ENCODE measurements at places on chromosomes 6 and 20.

DNA sequence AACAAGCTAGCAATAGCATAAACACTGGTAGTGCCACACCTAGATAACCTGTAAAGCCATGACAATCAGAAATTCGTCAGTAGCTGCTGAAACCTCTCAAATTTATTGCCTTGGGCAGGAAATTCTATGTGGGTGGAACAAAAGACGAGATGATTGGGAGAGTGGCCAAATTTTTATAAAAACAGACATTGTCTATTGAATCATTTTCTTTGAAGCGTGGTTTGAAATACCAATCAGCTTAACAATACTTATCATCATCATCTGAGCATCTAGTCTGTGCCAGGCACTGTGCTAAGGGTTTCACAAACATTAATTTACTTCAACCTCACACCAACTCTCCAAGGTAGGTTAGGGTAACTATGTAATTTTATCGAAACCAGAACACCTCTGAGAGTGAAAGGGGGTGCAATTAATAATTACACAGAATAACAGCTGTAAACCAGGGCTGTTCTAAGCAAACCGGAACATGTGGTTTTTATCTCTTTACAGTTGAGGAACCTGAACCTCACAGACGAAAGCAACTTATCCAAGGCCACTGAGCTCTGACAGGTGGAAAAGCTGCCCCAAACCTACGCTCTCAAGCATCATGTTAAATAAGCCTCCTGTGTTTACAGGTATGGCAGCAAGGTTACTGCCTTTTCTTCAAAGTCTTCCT, 43.4 kb downstream of the NHSL1 start:
- DNase-seq, result no peak

GRCh38 chr20:15342991-15343523, 1005.6 kb upstream of the FLRT3 start:
- DNase-seq, result no peak

DNA sequence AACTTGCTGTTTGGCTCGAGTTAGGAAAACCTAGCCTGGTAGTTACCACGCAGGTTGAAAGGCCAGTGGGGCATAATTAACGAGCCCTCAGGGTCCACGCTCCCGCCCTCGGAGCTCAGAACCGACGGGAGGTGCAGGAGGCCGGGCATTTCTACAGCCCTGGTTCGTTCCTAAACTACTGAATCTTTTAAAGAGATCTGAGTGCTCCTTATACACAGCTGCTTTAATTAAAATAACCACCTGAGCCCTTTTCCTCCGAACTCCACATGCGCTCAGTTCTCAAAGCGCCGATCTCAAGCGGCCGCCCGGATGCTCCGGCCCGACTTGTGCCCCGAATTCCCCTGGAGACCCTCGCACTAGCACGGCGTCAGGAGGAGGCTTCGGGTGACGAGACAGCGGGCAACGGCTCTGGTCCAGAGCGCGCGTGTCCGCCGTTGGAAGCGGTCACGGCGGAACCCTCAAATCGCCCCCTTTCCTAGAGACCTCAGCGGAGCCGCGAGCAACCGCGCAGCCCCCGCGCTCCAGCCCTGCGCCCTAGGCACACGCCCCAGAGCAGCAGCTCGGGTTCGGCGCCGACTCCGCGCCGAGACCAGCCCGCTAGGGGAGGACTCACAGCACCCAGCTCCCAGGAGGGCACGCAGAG, 397 bp downstream of the WDR27 start:
- no peak for DNase-seq

GRCh38 chr6:88115307-88115706, 50.8 kb downstream of the CNR1 start:
- DNase-seq, result no peak

DNA sequence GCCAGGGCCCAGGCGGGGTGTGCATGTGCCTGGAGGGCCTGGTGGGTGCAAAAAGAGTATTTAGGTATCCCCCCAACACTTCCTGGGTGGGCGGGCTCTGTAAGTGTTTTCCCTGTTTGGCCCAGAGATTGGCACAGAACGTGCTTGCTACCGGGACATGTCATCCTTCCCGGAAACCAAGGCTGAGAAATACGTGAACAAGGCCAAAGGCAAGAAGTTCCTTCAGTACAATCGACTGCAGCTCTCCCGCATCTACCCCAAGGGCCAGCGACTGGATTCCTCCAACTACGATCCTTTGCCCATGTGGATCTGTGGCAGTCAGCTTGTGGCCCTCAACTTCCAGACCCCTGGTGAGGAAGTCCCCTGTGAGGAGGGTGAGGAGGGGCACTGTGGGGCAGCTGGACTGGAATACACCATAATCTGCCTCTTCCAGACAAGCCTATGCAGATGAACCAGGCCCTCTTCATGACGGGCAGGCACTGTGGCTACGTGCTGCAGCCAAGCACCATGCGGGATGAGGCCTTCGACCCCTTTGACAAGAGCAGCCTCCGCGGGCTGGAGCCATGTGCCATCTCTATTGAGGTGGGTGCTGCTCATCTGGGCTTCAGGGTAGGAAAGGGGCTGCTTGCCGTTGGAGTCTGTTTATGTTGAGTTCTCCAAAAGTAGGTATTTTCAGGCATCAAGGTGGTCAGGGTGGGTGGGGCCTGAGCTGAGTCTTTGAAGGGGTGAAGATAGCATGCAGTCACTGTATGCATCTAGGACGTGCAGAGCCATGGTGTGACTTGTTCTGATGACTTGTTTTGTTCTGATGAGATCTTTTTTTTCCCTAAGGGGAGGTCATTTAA, 35.2 kb downstream of the PLCG1 start:
- no peak for DNase-seq

GRCh38 chr6:163563318-163563717, 148.8 kb downstream of the QKI start:
- DNase-seq, result no peak

DNA sequence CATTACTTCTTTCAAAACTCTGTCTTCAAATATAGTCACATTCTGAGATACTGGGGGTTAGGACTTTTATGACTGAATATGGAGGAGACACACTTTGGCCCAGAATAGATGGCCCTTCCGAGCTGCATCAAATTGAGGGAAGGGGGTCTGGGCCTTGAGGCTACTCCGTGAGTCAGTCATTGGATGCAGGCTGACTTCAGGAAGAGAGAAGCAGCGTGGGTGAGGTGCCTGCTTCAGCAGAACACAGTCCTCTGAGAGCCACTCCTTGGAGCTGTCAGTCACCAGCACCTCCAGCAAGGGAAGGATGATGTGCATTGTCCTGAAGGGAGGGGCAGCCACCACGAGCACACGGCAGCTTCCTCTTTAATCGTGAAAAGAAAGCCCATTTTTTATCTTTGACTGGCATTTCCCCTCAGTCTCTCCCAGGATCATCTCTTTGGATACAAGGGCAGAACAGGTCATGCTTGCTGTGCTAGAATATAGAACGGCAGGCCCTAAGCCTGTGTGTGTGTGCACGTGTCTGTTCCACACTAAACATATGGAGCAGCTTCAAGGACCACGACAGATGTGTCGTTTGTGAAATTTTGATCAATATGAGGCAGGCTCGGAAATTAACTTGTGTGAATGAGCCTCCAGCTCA, 721.6 kb downstream of the KIF16B start:
- no peak for DNase-seq

- no peak for DNase-seq
These were observed 64.1 kb downstream of the C6orf118 start for GRCh38 chr6:165245287-165245686.

DNA sequence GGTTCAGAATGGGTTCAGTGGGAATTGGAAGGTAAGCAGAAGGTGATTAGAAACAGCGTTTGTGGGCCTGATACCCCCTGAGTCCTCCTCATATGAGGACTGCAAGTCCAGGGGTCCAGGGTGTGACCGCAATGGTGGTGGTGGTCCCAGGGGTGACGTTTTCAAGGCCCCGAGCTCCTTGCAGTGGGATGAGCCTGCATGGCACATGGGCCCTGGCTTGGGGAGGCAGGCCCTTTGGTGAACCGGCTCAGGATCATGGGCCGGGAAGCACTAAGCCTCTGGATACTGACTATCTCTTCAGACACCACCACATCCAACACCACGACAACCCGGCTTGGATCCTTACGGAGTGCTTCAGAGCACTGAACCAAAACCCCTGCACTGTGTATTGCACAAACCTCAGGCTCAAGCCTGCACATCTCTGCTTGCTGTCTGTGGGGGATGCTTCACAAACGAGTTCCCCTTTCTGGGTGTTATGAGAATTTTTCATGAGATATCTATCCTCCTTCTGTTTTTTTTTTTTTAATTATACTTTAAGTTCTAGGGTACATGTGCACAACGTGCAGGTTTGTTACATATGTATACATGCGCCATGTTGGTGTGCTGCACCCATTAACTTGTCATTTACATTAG, 67.9 kb downstream of the STK35 start:
- DNase-seq, result no peak

GRCh38 chr6:43402820-43403219, 24.5 kb upstream of the ABCC10 start:
- no peak for DNase-seq

- DNase-seq, result peak; percentile 36
These were observed 51.3 kb upstream of the GLP1R start for GRCh38 chr6:38997128-38997761.

DNA sequence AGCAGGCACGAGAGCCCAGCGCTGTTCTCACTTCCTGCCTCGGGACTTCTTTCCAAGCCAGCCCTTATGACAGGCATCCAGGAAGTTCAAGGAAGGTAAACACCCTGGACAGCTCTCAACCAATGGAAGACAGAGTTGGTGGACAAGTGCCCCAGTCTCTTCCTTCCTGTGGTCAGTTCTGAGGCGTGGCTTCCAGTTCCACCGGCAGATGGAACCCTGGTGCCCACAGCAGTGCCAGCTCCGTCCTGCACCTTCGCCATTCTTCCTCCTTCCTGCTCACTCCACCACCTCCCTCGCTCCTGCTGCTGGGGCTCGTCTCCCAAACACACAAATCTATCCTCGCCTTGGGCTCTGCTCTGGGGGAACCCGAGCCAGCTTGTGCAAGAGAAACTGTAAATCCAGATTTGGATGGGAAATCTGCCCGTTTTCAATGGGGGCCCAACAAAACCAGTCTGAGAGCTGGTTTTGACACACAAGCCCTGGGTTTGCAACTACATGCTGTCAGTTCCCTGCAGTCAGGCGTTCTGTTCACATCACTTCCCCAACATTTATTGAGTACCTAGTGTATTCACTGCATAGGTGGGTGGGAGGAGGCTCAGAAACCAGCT, 162.7 kb downstream of the GRM4 start:
- no peak for DNase-seq

- no peak for DNase-seq
These were observed 252.0 kb downstream of the TBX18 start for GRCh38 chr6:84512391-84512790.

- DNase-seq, result no peak
These were observed 26.9 kb downstream of the ARMC2 start for GRCh38 chr6:108875161-108875555.

DNA sequence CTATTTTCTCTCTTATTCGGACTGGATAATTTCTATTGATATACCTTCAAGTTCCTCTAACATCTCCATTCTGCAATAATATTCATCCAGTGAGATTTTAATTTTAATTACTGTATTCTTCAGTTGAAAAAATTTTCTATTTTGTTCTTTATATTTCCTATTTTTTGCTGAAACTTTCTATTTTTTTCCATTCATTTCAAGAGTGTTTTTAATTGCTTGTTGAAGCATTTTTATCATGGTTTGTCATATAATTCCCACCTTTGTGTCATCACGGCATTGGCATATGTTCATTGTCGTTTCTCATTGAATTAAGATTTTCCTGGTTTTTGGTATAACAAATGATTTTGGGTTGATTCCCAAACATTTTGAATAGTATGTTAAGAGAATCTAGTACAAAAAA, 214.9 kb upstream of the HDDC2 start:
- DNase-seq, result no peak

DNA sequence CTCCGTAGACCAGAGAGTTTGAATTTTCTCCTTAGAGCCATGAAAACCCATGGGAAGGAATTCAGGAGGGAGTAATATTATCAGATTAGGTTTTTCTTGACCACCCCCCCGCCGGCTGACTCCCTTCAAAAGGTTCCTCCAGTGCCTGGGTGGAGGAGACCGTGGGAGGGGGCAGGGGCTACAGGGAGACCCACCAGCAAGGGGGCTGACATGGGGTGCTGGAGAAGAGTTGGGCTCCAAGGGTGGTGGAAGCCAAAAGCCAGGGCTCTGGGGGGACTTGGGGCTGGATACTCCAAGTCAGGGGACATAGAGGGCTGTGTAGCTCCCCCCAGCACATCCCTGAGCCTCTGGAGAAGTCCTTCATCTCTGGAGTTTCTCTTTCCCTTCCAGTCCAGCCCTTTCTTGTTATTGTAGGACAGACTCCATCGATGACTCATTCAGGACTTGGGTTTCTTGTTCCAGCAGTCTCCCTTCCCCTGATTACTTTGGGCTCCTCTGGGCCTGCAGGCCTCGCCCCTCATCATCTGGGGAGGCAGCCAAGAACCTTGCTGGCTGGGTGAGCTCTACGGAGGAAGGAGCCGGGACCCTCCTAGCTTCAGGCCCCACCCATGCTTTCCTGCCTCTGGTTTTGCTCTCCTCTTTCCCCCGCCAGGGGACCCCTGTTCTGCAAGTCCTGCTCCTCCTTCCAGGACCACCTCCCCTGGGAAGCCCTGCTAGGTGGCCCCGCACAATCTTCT, 10.5 kb upstream of the KIAA1755 start:
- no peak for DNase-seq

Data from NT2/D1 (cell line).